ENCODE measurements at places on chromosomes 2 and 18.

GRCh38 chr2:17610521-17610920 is 70.0 kb downstream of the VSNL1 start:
- DNase-seq: no peak

- DNase-seq: no peak
Measured at GRCh38 chr2:120403676-120404075, 57.7 kb downstream of the INHBB start.

DNA sequence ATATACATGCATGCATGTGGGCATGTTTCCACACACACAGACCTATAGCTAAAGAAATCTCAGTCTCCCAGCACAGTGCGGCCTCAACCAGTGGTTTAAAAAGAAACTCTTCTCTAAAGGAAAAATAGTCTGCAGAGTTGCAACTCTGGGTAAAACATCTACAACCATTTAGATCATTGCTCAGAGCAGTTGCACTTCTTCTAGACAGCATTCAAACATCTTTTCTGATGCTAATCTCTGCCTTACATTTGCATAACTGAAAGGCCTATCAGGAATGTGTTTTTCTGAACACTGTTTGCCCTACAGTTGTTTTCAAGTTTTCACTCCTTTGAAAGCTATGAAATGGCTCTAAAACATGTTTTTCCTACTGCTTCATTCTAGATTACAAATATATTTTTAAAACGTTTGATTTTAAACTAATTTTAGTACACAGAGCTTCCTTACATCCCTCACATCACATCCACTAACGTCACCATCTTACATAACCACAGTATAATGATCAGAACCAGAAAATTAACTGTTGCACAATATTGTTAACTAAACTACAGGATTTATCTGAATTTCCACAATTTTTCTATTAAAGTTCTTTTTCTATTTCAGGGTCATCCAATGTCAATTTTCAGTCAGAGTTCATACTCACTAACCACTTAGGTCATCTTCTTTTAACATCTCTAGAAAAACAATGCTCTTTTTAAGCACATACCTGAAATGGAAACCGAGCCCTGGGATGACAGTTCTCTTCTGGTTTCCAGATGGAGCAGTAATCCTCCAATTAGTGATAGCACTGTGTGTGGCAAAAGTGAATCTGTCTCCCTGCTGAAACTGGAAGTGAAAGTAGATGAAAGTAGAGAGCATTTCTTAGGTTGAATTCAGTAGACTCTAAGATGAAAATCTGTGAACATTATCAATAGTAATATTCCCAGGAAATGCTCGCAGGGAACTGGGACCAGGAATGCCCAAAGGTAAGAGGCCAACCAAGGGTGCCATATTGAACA is 501.6 kb upstream of the GCFC2 start:
- DNase-seq: no peak

DNA sequence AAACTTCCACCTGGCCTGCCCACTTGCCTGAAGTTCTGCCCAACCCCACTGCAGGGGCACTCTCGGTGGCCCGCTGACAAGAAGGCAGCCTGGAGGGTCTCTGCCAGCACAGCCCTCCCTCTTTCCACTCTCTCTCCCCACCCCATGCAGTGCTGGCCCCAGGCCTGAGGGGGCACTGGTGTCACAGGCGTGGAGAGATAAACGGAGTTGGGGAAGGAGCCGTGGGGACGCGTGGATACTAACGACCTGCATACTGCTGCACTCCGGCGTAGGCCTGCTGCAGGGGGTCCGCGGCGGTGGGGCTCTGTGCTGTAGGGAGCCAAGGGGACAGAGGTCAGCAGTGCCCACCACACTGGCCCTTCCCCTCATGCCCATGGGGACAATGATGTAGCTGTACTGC is 299.3 kb downstream of the CELF4 start:
- no peak for DNase-seq

- no peak for DNase-seq
Measured at GRCh38 chr2:59777120-59777519, 776.3 kb downstream of the BCL11A start.

DNA sequence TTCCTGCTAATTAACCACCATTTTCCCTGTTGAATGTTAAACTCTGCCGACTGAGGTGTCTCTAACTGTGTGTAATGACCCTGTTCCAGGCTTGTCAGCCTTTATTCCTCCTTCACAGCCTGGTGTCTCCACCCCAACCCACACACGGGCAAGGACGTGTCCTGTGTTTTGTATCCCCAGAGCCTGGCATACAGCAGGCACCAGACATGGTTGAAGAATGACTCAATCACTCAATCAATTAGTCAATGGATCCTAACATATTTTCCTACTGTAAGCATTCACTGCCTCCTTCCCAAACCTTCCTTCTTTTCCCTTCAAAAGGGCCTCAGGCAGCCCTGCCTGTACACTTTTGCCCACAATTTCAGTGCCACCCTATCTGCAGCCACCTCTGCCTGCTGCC is 2.7 kb upstream of the TNS1 start:
- DNase-seq: no peak

Measured in stimulated activated CD4-positive, alpha-beta T cell treated with anti-CD3 and anti-CD28 coated beads, Interleukin-15, amount 100 ng/mL, for 48 hours (primary cell).